ENCODE measurements at places on chromosomes 6 and 20.

DNA sequence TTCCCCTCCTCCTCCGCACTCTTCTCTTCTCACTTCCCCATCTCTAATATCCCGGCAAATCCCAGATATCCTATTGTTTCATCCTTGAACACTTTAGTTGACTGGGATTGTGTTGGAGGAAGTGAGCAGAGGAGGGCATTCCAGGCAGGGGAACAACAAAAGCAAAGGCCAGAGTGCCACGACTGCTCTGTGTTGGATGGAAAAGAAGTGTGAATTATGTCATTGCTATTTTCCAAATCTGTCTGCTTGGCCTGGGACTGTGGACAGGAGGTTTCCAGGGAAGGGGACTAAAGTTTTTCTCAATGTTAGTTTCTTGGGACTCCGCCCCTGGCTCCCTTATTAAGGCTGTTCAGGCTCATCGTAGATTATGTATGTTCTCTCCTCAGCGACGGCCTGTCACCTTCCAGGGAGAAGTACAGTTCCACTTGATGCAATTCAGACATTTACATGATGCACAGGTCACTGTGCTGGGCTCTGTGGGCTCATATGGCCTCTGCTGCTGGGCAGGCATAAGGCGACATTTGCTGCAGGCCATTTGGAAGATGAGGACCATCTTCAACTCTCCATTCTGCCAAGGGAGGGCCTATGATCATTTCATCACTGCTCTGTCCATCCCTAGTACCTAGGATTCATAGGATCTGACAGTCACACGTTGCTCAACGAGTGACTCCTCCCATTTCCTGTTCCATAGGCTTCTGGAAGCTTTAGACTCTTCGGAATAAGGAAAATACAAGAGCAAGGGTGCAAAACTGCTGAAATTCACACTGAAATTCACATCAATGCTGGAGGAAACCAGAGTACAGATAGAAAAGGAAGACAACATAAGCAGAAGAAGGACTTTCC is 99.1 kb upstream of the KCNK16 start:
- DNase-seq, result no peak

DNA sequence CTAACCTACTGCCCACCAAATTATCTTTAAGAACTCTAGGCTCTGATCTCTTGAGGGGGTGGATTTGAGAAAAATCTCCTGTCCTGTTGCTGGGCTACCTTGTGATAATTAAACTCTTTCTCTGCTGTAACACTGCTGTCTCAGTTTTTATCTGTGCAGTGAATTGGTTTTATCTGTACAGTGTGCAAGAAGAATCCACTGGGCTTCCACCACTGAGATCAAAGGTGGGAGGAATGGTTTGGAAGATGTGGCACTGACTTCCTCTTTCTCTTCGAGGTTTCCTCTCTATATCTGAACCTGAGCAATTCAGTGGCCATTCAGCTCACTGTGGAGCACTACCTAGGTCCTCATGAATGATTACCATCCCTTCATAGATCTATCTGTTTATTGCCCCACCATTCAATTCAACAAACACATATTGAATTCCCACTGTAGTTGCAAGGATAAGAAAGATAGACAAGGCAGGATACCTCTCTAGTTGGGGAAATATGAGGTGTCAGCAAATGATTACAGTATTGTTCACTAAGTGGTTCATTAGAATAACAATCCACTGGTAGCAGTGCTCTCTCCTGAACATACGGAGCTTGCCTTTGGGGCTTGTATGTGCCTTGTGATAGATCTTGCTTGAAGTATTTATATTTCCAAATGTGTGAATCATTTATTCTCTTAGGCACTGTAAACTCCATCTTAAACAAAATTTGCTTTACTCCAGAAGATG is 172.1 kb upstream of the ARG1 start:
- no peak for DNase-seq

GRCh38 chr6:7750197-7750596 is 24.3 kb downstream of the BMP6 start:
- DNase-seq, result no peak

GRCh38 chr6:93317592-93317991 is 101.8 kb downstream of the EPHA7 start:
- DNase-seq, result no peak

DNA sequence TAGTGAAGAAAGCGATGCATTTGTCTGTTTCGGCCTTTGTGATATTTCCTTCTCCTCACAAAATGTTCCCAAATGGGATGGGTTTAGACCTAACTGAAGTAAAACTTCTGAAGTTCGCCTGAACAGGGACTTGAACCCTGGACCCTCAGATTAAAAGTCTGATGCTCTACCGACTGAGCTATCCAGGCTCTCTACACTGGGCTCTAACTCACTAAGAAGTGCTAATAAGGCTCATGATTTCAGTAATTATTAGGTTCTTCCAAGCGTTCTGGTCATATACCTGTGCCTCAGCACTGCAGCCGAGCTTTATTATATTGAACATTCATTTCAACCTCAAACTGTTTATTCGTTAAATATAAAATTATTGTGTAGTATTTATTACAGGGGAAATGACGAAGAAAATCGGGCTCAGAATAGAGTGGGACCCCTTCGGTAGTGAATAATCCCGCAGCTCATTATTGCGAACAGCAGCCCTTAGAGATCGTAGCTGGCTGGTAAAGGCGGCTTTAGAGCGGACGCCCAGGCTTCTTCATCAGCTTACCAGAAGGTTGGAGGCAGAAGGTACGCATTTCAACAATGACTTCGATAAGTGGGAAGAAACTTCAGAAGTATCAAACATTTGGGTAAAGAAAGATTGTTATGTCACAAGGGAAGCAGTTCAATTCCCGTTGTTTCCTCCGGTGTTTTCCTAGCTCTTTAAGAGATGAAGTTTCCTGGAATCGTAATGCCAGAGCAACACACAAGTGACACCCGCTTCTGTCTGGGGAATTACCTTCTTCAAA is 119.0 kb upstream of the ZNF184 start:
- no peak for DNase-seq

Data from T-helper 22 cell (primary cell).